MCF 10A (cell line): ENCODE measurements at places on chromosomes 11 and 22.
A peak's percentile ranks its signal among the peaks of the same experiment; 100 is the strongest.

DNA sequence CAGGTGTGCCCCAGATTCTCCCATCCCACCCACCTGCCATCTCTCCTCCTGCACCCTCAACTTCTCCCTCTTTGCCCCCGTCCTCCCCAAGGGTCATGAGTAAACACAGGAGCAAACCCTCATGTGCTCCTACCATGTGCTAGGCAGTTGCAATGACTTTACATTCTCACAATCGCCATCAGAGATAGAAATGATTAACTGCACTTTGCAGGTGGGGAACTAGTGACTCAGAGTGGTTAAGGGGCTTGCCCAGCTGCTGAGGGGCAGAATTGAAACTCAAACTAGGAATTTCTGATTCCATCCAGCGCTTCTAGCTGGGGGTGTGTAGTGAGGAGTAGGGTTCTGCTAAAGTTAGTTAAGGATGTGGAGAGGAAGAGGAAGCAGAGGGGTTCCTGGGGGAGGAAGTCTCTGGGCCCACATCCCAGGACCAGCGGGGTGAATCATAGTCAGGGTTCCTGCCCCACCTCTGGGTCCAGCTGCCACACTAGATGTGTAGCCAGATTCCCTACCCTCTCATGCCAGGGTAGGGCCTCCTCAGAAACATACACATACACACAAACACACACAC lies 16.0 kb upstream of the PRG2 start:
- DNase-seq, result no peak

GRCh38 chr22:33883961-33884808 lies 36.1 kb downstream of the LARGE1 start:
- no peak for DNase-seq

- no peak for DNase-seq
These were observed 38.3 kb upstream of the CYP2R1 start for GRCh38 chr11:14930369-14930768.

- no peak for DNase-seq
These were observed 1120.5 kb downstream of the BRD1 start for GRCh38 chr22:48706934-48707762.

DNA sequence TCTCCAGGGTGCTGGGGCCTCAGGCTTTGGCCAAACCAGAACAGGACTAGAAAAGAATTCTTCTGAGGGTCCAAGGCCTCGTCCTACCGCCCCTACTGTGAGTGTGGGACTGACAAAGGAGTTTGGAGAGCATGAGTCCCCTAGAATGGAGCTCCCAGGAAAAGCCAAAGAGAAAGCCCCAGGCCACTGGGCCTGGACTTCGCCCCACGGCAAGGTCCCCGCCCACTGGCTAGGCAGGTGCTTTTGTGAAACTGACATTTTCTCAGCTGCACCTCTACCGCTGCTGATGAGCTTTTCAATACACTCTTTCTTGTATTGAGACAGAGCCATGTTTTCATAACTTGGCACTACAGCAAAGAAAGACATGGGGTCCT lies 9.7 kb upstream of the FGF3 start:
- no peak for DNase-seq

DNA sequence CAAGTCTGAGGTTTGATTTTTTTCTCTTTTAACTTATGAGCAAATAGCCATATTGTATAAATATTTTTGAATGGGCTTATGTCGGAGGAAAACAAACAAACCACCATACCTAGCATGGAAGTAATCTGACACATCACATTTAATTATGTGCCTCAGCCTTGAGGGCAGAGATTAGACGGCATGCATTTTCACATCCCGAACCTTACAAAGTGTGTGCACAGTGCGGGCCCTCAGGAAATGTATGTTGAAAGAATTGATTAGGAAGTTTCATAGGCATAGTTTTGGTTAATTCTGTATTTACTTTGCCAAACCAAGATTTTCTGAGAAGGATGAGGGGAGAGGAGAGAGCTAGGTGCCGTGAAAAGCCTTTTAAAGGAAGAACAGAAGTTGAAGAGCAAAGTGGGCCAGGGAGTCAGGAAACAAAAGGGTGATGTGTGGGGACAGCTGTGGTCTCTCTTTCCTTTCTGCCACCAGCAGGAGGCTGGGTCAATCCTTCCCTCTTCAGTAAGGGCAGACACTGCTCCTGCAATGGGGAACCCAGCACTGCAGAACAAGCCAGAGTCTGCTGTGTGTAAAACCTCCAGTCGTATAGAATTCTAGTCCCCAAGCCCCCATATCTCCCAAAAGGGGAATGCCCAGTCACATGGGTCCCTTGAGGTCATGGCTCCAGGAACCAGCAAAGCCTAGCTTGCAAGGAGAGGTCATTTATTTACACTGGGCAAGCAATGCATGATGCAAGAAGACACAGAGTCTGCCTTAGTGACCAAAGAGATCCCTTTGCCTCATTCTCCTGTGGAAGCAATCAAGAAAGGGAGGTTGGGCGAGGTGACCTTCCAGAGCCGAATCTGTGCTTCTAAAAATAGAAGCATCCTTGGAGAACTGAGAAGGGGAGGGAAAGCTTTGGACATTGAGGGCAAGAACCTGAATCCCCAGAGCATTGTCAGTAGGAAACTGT lies 71.1 kb upstream of the OLFML1 start:
- DNase-seq, result no peak

DNA sequence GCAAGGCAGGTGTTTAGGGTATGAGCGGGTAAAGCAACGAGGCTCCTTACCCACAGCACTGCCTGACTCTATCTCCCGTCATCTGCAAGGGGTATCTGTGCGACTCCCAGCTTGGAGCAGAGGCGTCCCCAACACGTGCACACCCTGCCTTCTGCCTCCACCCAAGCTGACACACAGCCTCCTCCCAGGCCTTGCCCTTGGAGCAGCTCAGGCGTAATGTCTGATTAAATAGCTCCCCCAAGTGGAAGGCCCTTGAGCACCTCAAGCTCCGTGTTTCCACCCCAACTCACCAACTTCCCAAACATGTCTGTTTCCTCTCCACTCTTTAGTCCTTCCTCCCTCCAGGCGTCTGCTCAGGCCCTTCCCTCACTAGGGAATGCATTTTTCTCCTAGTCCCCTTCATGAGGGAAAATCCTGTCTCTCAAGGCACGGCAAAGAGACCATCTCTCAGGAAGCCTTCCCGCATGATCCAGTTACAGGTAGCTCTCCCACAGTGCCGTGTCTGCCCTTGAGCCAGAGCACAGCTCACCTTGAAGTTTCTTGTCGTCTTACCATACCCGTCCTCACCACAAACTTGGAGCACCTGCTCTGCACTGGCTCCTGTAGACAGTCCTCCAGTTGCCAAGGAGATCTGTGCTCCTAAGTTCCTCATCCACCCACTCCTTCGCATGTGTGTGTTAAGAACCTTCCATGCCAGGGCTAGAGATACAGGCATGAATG lies 15.8 kb downstream of the CYB5R2 start:
- peak; percentile 80 for DNase-seq

DNA sequence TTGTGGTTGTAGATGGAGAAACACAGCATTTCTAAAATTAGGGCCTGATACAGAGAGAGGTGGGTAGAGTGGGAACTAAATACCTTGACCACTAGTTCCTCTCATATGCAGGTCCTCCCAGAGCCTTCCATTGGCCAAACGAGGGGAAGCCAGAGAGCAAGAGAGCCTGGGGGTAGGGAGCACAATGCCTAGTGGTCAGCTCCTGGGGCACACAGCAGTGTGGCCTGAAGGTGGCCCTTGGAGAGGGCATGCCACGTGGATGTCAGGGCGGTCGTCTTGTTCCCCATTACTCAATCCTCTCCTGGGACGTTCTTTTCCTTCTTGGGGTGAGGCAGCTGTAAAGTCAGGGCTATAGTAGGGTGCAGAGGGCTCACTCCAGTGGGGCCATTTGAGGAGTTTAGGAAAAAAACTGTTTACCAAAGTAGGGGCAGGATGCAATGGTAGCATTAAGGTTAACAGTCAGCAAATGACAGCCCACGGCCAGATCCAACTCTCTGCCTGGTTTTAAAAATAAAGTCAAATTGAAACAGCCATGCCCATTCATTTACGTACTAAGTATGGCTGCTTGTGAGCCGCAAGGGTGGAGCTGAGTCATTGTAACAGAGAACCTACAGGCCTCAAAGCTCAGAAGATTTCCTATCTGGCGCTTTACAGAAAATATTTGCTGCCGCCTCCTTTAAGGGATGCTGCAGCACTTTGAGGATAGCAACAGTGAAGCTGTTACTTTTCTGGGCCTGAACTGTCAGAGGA lies 7.6 kb downstream of the MYO18B start:
- no peak for DNase-seq
